ENCODE measurements at places on chromosomes 12 and 14.

GRCh38 chr14:69703047-69704039 is 63.6 kb upstream of the SRSF5 start:
- no peak for DNase-seq

- no peak for DNase-seq
These were observed 610.4 kb downstream of the MED13L start for GRCh38 chr12:115667116-115667515.

DNA sequence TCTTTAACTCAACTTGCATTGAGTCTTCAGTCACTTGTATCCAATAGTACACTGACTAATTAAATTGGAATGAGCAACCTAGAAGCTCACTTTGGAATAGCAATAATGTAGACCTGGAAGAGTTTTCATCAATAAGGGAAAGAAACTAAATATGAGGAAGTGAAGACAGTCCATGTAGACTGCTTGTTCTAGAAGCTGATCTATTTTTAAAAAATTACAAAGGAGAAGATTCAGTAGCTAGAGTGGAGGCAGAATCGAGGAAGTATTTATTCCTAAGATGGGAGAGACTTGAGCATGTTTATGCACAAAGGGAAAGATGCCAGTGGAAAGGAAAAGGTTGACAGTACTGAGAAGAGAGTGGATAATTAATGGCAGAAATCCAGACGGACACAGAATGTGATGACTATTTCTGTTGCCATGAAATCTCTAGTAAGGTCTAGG is 156.3 kb upstream of the PDE3A start:
- no peak for DNase-seq

DNA sequence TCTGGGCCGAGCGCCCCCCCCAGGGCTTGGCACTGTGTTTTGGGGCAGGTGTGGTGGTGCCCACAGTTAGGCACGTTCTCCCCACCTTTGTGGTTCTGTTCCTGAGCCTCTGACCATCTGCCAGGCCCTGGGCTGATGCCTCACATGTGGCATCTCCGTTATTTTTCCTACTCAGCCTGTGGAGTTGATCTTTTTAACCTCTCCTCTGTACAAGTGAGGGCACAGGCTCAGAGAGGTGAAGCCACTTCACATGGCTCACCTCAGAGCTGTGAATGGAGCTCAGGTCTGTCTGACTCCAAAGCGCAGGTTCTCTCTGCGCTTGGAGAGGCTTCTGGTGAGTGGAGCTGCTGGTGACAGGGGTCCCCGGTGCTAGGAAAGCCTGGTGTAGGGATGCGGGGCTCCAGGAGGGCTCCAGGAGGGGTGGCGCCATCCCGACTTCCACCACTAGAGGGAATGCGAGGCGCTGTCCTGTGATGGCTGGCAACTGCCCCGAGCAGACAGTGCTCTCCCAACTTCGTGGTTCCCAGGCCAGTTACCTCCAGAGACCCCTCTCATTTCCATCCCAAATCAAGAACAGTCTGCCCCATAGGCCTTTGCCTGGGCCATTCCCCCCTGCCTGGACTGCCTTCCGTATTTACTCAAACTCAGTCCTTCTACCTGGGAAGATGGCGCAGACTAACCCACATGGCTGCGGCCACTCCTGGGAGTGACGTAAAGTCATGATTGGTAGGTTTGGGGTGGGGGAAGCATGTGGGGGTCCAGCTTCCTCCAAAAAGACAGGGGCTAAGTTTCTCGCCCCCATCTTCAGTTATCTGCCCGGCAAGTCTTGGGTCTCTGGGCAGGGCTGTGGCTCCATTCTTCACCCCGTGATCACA is 9.9 kb downstream of the BCL7A start:
- no peak for DNase-seq

- no peak for DNase-seq
These were observed 92.7 kb downstream of the PAH start for GRCh38 chr12:102824218-102824835.

- DNase-seq, result no peak
These were observed 1.7 kb upstream of the EIF4B start for GRCh38 chr12:53004582-53004981.

DNA sequence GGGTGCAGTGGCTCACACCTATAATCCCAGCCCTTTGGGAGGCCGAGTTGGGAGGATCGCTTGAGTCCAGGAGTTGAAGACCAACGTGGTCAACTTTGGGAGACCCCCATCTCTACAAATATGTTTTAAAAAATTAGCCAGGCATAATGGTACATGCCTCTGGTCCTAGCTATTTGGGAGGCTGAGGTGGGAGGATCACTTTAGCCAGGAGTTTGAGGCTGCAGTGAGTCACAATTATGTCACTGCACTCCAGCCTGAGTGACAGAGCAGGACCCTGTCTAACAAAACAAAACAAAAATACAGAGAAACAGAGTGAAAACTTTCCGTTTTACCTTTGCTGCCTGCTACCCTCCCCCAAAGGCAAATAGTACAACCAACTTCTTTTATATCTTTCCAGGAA is 60.2 kb downstream of the SRGAP1 start:
- DNase-seq, result no peak

DNA sequence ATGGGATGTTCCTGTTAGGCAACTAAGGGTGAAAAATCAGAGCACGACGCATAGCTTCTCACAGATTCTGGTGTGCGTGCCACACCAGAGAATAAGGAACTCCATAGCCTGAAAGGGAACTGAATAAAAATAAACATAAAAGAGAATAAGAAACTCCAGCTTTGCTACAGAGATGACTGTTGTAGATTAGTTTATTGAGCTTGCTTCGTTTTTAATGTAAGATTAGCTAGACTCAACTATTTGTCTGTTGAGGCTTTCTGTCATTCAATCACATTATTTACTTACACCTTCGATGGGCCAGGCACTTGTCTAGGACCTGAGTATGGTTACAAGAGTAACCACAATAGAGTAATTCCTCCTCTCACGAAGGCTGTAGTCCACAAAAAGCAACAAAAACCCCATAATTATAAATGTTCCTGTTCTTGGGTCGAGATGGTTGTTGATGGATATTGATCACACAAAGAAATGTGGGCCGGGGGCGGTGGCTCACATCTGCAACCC is 807 bp upstream of the ZCCHC8 start:
- DNase-seq, result no peak

DNA sequence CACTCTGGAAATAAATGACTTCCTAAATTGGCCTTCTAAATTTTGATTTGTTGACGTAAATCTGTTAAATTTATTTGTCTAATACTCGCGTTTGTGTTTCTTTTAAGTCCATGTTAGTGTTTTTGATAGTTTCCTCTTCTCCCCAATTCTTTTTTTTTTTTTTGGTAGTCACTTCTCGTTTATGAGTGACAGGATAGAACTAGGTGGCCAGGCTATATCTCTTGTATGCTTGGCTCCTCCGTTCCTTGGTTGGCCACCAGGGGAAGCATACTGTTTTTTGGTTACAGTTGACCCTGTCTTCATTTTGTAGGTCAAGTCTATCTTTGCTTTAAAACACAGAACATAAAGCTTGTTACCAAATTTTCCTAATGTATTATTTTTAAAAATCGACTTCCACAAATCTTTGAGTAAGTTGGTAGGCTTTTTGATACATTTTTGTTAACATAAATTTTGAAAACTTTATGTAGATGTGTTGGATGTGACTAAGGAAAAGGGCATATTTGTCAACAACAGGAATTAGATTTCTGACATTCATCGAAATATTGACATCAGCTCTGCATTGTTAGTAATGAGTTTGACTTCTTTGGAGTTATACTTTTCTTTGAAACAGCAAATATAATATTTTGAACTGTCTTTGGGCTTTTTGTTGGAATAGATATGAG is 2.2 kb downstream of the RCOR1 start:
- no peak for DNase-seq

DNA sequence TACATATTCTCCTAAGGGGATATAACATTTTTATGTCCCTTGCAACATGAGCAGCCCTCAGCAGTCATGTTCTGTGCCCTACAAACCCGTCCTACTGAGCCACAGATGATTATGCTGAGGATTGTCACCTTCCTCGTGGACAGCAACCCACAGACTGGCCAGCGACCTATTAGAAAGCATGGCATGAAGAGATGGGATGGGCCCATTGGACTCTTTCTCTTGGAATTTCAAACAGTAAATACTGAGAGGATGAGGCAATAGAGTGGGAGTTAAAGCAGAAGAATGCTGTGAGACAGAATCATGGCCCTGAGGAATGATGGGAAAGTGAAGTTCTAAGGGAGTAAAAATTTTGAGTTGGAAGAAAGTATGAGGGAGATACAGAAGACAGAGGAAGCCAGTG is 149.9 kb upstream of the BTG1 start:
- no peak for DNase-seq

DNA sequence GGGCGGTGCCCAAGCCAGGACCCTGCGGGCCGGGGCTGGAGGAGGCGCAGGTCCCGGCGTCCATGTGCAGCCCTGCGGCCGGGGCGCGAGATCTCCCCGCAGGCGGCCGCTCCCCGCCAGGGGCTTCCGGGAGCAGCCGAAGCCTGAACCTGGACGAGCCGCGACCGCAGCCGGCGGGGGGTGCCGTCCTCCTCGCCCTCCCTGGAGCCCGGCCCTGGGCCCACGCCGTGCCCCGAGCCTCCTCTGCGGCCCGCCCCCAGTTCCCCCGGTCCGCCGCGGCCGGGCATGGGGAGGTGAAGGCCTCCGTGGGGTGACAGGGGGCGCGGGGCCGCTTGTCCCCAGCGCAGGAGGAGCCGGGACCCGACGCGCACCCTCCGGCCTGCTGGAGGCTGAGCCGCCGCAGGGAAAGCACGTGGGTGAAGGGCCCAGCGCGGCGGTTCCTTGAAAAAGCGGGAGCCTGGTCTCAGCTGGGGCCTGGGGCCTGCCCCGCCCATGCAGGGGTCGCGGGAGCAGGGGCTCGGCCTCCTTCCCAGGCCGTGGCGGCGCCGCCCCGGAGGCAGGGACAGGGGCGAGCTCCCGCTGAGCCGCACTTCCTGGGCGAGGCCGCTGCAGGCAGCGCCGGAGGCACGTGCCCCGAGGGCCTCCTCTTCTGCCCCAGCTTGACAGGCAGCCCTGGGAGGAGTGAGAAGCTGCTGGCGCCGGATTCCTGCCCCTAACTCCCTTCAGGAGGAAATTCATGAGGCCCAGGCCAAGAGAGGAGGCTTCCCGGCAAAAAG is 55.6 kb upstream of the PPP2R5C start:
- DNase-seq, result peak; percentile 56

DNA sequence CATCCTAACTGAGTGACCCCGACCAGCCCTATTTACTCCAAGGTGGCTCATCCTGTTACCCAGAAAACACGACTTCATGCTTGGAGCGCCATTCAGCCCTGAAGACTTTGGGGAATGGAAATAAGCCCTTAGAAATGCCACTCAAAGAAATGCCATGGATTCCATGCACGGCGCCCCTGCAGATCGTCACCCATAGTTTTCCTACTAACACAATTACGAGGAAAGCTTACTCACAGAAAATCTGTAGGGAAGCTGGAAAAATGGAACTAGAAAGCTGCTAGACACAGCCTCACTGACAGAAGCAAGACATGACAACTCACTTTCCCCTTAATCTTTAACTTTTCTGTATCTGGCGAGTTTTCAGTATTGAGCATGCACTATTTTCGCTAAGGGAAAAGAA is 19.5 kb downstream of the NUAK1 start:
- no peak for DNase-seq

- no peak for DNase-seq
These were observed 67.6 kb downstream of the GTF2A1 start for GRCh38 chr14:81153187-81153586.

- DNase-seq, result no peak
These were observed 855 bp downstream of the MNAT1 start for GRCh38 chr14:60735416-60735815.

- DNase-seq, result peak; percentile 28
These were observed 47.6 kb downstream of the FAM222A start for GRCh38 chr12:109760930-109761921.

GRCh38 chr12:87772401-87772800 is 256.8 kb downstream of the C12orf50 start:
- DNase-seq, result no peak

- DNase-seq, result peak; percentile 75
These were observed 23.8 kb upstream of the GPR132 start for GRCh38 chr14:105088812-105089745.

DNA sequence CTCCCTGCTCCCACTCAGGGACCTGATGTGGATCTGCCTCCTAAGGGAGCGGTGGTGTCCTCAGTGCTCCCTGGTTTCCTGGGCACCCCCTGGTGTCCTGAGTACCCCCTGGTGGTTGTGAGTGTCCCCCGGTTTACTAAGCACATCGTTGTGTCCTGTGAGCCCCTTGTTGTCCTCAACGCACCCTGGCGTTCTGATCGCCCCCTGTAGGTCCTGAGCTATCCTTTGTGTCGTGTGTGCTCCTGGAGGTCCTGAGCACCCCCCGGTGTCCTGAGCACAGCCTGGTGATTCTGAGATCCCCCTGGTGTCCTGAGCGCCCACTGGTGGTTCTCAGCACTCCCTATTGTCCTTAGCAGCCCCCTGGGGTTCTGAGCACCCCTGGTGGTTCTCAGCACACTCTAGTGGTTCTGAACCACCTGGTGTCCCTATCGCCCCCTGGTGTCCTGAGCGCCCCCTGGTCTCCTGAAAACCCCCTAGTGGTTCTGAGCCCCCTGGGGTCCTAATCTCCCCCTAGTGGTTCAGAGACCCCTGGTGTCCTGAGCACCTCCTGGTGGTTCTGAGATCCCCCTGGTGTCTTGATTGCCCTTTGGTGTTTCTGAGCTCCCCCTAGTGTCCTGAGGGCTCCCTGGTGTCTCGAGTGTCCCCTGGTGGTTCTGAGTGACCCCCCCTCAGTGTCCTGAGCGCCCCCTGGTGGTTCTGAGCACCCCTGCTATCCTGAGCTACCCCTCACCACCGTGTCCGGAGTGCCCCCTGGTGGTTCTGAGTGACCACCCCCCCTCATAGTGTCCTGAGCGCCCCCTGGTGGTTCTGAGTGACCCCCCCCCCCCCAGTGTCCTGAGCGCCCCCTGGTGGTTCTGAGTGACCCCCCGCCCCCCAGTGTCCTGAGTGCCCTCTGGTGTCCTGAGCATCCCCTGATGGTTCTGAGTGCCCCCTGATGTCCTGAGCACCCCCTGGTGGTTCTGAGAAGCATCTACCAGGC is 615.1 kb downstream of the TMEM121 start:
- DNase-seq, result no peak

DNA sequence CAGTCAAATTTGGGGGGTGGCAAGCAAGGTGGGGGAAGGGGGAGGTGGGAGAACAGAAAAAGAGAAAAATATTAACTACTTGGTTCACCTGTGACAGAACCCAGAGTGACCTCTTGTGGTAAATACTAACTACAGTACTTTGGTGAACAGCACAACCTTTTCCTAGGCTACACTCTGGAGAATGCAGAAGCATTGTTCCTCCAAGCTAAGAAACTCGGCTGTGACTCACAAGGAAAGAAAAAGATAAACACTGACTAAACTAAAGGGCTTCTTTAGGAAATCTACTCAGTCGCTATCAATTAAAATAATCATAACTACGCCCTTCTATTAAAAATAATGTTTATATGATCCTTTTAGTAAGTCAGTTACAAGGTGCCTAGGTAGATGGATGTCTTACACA is 5.4 kb downstream of the KCNH5 start:
- no peak for DNase-seq

- no peak for DNase-seq
These were observed 7.9 kb upstream of the GPRC5A start for GRCh38 chr12:12883369-12884001.

- no peak for DNase-seq
These were observed 440 bp upstream of the ISM2 start for GRCh38 chr14:77498984-77499527.
